NCI-H524 (cell line): ENCODE measurements at places on chromosomes 2 and 18.
A peak's percentile ranks its signal among the peaks of the same experiment; 100 is the strongest.

- DNase-seq, result peak; percentile 87
Observed at GRCh38 chr2:112182581-112183034, 44.4 kb downstream of the FBLN7 start.

DNA sequence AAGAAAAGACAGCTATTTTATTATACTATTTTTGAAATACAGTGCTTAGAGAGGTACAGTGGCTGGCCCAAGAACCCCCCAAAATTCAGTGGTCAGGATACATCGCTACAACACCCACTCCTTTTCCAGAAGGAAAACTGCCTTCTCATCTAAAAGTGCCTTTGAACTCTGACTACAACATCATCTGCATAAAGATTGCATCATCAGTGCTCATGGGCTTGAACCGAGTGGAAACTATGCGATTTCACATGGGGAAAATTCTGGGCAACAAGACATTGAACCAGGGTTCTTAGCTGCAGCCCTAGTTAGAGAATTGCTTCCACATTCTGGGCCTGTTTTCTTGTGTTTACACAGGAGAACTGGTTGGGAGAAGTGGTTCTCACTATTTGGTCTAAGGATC, 294.6 kb upstream of the SLC14A2 start:
- DNase-seq, result no peak

DNA sequence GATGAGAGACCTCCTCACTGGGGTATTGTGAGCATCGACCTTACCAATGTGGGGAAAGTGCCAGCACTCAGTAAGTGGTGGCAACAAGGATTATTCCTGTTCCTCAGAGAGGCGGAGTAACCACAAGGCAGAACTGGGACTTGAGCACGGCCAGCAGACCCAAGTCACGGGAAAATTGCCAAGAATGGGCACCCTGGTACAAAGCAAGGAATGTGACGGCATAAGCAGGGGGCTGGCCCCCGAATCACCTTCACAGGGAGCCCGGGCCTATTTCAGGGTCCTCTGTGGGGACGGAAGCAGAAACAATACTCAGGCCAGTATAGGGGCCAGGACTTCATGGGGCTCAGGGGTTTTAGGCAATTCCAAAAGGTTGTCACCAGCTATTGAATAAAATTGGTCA, 25.4 kb downstream of the CENPA start:
- no peak for DNase-seq

- no peak for DNase-seq
Observed at GRCh38 chr2:75194184-75194868, 5.0 kb downstream of the TACR1 start.

GRCh38 chr2:162487816-162488215, 143.9 kb downstream of the GCA start:
- no peak for DNase-seq

DNA sequence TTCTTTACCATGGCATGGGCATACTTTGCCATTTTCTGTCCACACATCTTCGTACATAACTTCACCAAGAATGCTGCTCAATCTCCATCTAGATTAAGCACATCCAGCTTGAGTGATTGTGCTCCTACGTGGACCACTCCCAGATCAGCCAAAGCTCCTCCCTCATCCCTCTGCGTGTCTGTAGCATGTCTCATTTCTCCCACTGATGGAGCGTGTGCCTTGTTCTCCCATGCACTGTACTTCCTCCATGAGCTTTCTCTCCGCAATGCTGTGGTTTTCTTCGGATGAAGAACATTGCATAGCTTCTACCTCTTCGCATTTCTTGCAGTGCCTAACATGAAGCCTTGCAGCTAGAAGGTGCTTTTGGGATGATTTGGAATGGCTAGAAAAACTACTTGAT, 13.5 kb downstream of the CCL20 start:
- DNase-seq, result no peak

DNA sequence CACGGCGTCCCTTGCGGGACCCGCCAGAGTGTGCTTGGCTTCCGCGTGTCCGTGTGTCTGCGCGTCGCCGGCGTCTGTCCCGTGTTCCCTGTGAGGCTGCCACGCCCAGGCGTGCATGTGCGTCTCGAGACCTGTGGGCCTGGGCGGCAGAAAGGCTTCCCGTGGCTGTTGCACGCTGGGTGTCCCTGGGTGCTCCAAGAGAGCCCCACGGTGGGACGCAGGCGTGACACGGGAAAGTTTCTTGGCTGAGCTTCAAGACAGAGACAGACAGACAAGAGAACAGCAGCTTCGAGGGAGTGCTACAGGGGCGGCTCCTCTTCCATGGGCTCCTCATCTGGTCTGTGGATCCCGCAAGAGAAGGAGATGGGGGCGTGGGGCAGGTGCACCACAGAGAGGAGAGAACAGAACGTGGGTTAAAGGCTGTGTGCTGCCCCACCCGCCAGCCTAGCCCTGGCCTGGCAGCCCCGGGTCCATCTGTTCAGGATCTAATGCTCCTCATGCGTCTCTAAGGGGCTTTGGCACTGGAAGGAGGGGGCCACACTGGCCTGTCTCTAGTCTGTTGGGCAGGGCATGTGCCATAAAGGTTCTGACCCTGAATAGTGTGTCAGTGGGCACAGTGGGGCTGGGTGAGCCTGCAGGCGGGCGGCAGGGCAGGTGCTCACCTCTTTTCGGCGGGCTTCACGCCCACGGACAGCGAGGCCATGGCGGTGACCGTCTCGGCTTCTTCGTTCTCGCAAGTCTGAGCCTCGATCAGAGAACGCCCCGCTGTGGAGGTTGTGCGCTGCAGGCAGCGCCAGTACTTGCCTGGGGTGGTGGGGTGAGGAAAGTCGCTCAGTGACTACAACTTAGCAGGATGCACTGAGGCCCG, 205.1 kb downstream of the TWIST2 start:
- no peak for DNase-seq

DNA sequence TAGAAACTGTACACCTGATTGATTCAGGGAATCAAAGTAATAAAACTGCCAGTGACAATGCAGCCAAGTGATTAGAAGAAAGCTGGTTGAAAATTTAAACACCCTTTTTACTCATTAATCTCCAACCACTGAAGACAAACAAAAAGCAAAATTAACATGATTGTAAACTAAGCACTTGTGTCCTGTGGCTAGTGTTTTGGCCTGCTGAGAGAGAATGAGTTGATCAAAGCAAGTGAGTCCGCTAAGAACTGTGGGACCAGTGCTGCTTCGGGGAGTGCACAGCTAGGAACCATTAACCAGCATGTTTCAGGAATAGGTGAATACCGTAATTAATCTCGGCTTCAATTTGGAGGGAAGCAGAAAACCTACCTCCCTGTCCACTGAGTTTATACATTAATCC, 13.6 kb upstream of the PAPOLG start:
- no peak for DNase-seq

DNA sequence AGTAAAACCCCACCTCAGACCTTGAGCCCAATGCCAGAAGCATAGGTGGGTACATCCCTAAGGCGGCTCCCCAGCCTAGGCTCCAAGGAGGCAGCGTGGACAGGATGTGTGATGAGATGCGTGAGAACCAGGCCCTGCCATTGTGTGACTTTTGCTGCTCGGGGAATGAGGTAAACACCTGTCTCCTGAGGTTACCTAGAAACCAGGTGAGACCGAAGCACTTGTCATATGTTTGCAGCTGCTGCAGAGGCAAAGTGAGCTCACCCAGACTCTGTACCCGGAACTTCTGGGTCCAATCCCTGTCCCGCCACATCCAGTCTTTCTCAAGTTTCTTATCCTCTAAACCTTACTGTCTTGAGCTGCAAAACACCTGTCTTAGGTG, 3.4 kb downstream of the FBLN7 start:
- DNase-seq, result no peak
